RWPE2 (cell line): ENCODE measurements at places on chromosomes 7 and 10.

- DNase-seq: no peak
Measured at GRCh38 chr10:87715552-87716347, 56.1 kb downstream of the PAPSS2 start.

- no peak for DNase-seq
Measured at GRCh38 chr7:142620402-142620801, 128.9 kb upstream of the PRSS1 start.

- no peak for DNase-seq
Measured at GRCh38 chr10:17548770-17549169, 68.4 kb downstream of the HACD1 start.

DNA sequence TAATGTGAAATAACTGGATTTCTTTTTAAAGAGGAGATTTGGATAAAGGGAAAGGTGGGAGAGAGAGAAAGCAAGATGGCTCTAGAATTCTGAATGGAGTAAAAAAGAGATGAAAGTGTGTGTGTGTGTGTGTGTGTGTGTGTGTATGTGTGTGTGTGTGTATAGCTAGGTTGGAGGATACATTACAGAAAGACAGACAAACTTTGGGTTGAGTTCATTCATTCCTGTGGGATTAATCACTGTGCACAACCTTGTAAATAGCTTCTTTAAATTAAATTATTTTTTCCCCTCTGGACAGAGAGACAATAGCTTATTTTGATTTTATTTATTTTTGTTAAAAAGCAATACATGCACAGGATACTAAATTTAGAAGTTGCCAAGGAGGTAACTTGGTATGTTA lies 7.5 kb downstream of the ASB4 start:
- no peak for DNase-seq

GRCh38 chr10:131090761-131091661 lies 220.5 kb downstream of the TCERG1L start:
- DNase-seq: no peak

GRCh38 chr7:118861581-118861980 lies 637.1 kb downstream of the ANKRD7 start:
- DNase-seq: no peak

GRCh38 chr7:28695300-28696295 lies 262.5 kb downstream of the TRIL start:
- DNase-seq: no peak

DNA sequence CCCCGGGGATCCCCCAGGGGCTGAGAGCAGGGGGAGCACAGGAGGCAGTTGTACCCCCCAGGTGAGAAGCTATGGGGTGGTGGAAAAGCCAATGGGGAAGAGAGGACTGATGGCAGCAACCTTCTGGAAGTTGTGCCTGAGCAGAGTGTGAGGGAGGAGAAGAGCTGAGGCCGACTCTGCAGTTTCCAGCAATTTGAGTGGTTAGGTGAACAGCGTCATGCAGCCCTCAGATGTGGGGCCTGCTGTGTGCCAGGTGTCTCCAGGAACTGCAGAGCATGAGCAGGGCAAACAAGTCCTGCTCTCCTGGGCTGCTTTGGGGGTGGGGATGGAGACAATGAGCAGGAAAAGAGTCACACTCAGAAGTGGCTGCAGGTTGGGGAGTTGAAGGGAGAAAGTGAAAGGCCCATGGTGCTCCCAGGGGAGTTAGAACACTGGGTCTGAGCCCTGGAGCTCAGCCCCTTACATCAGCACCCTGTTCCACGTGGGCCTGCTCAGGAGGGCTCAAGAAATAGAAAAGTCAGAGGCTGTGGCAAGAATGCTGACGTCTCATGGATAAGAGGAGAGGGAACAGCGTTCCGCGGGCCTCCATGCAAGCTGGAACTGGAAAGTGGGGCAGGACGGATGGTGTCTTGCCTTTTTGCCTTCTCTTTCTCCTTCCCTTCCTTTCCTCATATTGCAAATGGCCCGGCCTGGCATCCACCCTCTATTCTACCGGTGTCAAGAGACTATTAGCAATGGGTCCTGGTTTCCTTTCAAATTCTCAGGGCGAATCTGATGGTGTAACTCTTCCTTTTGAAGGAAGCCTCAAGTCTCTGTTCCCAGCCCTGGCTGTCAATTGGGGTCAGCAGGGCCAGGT lies 4.0 kb upstream of the AFAP1L2 start:
- DNase-seq: no peak

GRCh38 chr7:30241767-30242166 lies 42.6 kb upstream of the ZNRF2 start:
- DNase-seq: no peak

DNA sequence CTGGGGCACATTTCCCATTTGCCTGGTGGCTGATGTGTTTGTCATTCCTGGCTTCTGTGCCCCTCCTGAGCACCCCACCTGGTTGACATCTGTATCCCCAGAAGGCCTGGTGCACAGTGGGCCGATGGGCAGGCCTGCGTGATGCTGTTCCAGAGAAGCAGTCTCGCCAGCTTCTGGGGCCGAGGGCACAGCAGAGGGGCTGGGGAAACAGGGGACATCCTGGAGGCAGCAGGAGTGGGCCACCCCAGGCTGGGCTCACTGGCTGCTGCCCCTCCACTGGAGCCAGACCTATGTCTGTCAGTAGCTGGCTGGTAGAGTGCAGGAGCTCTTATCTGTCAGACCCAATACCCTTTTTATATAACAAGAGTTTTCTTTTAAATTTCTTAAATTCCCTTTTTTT lies 896 bp upstream of the MYL7 start:
- DNase-seq: peak; percentile 51

DNA sequence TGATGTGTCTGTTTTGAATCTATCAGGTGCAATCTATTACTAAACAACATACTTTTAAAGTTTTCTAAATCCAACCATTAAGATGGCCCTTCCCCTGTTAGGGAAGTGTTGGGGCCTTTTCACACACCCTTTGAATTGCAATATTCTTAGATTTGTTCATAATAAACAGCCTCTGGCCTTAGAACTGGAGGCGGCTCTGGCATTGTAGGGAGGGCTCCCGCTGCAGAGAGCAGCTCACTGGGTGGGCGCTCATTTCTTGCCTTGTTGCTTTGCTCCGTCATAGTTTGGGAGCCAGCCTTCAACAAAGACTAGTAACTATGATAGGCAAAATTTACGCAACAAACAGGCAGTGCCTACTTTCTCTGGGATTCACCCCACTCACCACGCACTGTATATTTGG lies 4.2 kb upstream of the HOXA10 start:
- peak; percentile 55 for DNase-seq

DNA sequence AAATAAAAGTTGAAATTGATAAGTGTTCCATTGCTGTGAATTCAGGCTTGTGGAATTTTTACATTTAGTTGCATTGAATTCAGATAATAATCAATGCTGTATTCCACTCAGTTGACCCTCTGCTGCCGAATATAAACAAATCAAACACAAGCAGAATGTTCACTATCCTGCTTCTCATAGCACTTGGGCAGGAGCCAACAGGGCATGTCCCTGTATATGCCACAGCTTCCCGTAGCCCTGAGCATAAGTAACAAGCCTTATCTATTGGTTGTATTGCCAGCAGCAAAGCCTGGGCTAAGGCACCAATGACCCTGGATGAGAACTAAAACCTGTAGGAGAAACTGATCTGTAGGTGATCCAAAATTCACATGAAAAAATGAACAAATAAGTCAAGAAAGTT lies 145.9 kb downstream of the ARHGAP12 start:
- DNase-seq: no peak

DNA sequence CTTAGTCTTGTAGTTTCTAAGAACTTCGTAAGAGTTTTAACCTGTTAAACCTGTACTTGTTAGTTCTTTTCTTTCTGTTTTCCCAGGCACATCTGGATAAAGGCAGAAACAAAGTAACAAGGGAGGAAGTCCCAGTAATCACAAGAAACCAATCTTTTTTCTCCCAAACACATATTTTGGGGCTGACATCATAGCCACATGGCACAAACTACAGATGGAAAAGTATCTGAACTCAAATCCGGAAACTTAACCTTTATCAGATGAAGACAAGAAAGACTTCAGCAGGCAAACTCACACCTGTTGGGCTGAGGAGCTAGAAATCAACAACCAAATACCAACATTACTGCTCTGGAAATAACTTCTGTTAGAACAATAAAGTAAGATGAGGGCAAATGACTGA lies 67.1 kb downstream of the CUBN start:
- DNase-seq: no peak

- no peak for DNase-seq
Measured at GRCh38 chr10:91953600-91954160, 30.1 kb downstream of the BTAF1 start.

DNA sequence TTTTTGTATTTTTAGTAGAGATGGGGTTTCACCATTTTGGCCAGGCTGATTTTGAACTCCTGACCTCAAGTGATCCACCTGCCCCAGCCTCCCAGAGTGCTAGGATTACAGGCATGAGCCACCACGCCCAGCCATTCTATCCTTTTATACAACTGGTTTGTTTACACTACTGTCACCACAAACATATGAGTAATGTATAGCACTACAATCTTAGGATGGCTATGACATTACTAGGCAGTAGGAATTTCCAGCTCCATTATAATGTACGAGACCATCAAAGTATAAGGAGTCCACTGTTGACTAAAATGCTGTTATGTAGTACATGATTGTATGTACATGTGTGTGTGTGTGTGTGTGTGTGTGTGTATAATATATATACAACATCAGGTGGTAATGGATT lies 1126.1 kb upstream of the LRRN3 start:
- no peak for DNase-seq

DNA sequence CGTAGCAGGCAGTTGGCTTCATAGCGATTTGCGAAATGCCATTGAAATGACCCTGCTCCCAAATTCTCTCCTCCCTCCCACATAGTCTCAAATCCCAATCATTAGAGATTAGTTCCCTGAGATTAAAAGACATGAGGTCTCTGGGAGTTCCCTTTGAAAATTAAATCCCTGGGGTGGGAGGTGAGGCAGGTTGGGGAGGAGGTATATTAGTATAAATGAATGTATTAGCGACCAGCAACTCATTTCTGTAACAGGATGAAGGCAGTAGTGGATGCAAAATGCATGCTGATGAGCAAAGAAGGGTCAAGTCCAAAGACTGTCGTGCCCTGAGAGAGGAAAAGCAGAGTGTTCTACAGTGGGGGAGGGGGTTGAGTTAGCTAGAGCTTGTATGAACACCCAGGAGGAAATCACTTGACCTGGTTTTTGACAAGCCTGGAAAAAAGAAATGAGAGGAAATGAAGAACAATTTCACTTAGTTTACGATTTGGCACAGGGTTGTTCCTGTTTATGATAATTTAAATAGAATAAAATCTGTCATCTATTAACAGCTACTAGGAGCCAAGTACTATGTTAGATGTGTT lies 79.6 kb upstream of the MTPN start:
- no peak for DNase-seq

- no peak for DNase-seq
Measured at GRCh38 chr10:86553213-86553612, 31.6 kb upstream of the WAPL start.

DNA sequence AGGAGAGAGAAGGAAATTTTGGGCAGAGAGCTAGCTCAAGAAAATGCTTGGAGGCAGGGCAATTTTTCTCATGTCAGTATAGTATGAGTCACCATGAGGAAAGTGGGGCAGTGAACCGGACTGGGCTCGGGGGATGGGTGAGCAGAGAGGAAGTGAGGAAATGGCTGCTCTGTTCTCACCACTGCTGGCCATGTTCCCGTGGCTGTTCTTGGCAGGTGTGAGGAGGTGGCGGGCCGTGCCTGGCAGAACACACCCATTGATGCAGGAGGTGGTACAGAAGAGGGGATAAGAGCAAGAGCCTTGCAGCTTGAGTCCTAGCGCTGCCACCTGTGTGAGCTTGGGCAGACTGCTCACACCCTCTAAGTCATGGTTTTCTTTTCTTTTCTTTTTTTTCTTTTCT lies 304.4 kb upstream of the LYZL1 start:
- peak; percentile 84 for DNase-seq

GRCh38 chr7:85178531-85179298 lies 8.1 kb downstream of the SEMA3D start:
- DNase-seq: no peak

DNA sequence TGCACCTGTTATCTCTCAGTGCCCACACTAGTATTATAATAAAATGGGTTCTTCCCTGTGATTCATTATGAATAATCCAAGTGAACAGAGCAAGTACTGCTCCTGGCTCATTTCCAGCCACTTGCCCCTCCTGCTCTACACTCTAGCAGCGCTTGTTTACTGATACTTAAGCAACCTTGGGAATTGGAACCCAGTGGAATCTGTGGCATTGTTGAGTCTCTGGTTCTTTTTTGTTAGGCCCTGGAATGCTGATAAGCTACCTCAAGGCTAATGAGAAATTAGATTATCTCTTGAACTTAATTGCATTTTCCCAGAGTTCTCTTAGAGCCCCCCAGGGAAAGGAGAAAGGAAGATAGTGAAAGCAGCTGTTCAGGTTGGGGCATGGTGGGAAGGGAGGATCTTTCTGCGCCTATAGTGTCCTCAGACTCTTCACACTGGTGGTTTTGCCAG lies 34.0 kb downstream of the PRKAR2B start:
- peak; percentile 62 for DNase-seq

- no peak for DNase-seq
Measured at GRCh38 chr10:7475939-7476338, 65.1 kb upstream of the SFMBT2 start.

- DNase-seq: no peak
Measured at GRCh38 chr7:131034166-131034881, 293.4 kb upstream of the MKLN1 start.

DNA sequence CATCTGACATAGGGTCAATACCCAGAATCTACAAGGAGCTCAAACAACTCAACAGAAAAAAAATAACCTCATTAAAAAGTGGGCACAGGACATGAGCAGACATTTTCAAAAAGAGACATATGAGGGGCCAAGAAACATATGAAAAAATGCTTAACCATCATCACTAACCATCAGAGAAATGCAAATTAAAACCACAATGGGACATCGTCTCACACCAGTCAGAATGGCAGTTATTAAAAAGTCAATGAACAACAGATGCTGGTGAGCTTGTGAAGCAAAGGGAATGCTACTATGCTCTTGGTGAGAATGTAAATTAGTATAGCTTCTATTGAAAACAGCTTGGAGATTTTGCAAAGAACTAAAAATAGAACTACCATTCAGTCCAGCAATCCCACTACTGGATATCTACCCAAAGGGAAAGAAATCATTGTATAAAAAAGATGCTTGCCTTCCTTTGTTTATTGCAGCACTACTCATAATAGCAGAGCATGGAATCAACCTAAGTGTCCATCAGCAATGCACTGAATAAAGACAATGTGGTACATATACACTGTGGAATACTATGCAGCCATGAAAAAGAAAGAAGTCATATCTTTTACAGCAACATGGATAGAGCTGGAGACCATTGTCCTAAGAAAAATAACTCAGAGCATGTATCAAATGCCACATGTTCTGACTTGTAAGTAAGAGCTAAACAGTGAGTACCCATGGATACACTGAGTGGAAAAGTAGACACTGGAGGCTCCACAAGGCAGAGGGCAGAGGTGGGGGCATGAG lies 139.8 kb downstream of the ADARB2 start:
- DNase-seq: no peak

DNA sequence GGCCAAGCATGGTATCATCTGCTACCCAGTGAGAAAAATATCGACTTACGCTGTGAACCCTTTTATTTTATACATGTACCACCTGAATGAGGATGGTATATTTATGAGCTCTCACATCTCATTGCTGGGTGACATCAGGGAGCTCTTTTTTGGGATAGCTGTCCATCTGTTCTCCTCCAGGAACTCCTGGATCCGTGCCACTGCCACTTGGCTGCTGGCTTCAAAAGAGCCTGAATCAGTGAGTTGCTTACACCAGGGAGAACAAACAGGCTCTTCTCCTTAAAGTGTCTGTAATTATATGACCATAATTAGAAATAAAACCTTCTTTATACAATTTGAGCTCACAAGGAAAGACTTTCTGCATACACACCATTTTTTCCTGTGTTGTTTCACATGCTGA lies 106.2 kb downstream of the KAT6B start:
- DNase-seq: no peak

GRCh38 chr7:34117573-34117972 lies 212.2 kb downstream of the BMPER start:
- DNase-seq: no peak
